ENCODE measurements at places on chromosomes 2 and 18.

DNA sequence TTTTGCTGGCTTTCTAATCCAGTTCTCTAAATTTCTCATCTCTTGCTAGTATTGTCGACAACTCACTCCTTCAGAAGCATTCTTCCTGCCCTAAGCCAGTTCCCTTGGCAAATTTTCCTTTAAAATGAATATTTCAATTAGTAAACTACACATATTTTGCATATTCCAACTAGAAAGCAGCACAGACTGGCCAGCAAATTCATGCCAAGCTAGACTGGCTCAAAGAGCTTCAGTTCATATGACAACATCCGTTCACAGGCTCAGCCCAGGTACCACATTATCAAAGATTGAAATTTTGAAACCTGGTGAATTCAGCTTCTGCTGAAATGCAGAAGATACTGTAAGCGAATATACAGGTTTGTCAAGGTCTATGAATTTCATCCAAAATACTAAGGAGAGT is 64.5 kb downstream of the AFF3 start:
- DNase-seq = no peak

GRCh38 chr2:833180-833579 is 117.5 kb upstream of the SNTG2 start:
- DNase-seq = no peak

DNA sequence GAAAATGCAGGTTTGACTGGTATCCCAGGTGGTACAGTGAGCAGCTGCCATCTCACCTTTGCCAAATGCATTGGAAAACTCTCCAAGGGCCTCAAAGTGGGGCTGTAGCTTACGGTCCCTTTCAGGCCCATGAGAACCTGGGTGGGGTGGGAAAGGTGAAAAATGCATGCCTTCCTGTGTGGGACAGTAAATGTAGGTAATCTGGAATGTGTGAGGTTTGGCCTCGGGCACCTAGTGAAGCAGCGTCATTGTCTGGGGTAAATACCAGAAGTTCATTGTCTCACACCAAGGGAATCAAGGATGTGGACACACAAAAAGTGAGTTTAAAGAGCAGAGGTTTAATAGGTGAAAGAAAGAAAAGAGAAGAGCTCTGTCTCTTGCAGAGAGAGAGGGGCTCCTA is 36.6 kb downstream of the TIMM21 start:
- DNase-seq = no peak

- no peak for DNase-seq
Observed at GRCh38 chr2:122486705-122487415, 731.4 kb downstream of the TSN start.

- DNase-seq = no peak
Observed at GRCh38 chr2:26692279-26692896, at the start of gene KCNK3. Gene KCNK3 (plus strand): TSS chr2:26692722. CDS start chr2:26692876, 154 bp downstream.

DNA sequence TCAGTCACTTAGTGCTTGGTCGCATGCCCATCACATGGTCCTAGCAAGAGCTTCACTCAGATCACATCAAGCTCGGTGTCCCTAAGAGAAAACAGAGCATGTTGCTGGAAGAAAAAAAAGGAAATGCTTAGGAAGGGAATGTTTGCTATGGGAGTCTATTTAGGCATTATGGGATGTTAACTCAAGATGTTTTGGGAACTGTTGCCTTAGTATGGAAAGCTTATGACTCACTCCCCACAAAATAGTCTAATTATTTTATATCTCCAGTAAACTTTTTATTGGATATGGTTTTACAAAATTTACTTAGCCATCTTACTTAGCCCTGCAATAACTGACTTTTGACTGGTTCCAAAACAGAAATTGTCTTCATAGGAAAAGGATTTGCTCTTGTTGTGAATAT is 439.5 kb upstream of the ZEB2 start:
- no peak for DNase-seq

DNA sequence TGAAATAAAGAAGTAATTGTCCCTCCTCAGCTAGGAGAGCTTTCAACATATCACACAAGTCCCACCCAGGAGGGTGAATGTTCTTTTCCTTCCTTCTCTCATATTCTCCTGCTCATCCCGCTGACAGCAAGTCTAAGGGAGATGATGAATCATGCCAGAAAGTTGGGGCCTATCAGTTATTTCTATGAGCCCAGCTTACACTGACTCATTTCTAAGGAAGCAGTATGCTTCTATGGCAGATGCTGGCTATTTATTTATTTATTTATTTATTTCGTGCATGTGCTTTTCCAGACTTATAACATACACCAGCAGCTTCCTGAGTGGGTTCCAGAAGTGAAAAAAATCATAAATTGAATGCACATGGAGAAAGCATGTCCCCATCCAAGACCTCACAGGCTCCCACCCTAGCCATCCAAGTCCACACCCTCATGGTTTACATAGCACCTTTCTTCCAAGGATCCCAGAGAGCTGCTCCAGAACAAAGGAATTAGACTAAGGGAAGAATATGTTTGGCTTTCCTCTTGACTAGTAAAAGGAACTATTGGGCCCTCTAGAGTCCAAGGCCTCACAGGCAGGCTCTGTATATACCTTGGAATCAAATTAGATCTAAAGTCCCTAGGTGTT is 1074.2 kb upstream of the ZEB2 start:
- DNase-seq = no peak

DNA sequence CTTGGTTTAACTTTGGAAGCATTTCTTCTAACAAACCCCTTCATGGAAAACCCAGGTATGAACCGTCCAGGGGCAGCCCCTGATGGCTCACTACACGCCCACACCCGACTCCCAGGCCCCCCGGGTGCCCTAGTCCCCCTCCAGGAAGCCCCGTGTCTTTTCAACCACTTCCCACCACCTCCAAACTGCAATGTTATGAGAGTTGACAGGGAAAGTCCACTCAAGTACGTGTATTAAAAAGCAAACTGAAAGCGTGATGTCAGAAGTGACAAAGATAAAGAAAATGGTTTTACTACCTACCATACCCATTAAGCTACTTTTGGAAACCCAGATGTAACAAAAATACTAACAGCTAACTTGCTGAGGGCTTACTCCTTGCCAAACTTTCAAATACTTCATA is 51.5 kb downstream of the L3MBTL4 start:
- no peak for DNase-seq

DNA sequence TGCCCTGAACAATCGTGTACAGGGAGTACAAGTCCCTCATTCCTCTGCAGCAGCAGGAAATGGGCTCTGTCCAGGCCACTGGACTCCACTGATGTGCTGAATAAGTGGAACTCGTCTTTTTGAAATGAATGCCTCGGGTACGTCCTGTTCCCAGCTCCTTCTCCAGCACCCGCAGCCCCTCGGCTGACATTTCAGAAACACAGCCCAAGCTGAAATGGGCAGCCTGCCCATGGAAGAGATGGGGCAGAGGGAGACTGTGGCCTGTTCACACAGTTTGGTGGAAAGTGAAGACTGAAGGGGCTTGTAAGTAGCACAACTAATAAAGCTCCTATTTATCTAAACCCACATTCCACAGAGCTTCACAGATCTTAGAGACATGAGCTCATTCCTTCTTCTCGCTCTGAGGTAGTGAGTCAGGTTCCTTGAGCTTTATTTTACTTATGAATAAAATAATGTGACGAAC is 498.6 kb downstream of the TXNL1 start:
- no peak for DNase-seq

DNA sequence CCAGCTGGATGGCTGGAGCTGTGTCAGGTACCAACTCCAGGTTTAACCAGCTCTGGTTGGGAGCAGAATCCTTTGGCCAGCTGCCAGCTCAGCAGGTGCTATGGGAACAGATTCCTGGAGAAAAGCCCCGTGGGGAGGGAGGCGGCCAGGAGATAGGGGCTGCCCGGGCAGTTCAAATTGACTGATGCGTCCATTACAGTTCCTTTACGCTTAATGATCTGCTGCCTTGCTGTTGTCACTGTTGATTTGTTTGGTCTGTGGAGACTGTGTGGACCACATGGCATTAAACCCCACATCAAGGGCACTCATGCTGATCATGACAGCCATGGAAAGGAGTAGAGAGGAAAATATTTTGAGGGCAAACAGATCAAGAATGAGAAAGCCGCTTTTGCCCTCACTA is 200.0 kb downstream of the TSN start:
- DNase-seq = no peak

DNA sequence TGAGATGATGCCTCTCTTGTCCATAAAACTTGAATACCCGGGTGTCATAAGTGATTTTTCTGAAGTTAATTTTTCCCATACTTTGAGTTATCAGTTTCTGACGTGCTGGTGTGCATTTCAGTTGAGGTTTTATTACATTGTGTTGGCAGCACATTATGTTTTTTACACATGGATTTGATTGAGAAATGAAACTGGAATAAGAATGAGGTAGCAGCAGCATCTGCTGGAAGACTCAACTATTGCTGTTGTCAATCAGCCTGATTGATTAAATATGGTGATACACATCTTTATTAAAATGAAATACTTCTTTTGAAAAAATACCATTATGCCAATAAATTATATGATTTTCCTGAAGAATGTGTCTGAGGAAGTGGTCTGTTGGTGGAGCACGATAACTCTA is 60.5 kb downstream of the INSIG2 start:
- DNase-seq = no peak

- no peak for DNase-seq
Observed at GRCh38 chr18:67672155-67672554, 155.6 kb upstream of the DSEL start.

DNA sequence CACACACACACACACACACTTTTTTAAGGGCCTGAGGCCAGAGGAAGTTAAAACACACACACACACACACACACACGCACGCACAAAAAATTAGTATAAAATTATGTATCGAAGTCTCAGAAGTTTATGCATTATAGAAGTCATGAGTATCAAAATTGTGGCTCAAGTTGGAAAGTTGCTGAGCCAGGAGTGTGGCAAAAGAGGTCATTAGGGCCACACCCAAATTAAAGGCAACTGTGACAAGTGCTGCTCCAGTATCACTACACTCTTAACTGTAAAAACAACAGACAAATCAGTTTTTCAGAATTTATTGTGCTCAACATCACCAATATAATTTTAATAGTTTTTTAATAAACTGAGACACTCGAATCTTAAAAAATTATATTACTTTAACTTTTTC is 36.9 kb downstream of the YWHAQ start:
- no peak for DNase-seq

GRCh38 chr2:46079985-46080560 is 217.1 kb upstream of the EPAS1 start:
- DNase-seq = no peak

DNA sequence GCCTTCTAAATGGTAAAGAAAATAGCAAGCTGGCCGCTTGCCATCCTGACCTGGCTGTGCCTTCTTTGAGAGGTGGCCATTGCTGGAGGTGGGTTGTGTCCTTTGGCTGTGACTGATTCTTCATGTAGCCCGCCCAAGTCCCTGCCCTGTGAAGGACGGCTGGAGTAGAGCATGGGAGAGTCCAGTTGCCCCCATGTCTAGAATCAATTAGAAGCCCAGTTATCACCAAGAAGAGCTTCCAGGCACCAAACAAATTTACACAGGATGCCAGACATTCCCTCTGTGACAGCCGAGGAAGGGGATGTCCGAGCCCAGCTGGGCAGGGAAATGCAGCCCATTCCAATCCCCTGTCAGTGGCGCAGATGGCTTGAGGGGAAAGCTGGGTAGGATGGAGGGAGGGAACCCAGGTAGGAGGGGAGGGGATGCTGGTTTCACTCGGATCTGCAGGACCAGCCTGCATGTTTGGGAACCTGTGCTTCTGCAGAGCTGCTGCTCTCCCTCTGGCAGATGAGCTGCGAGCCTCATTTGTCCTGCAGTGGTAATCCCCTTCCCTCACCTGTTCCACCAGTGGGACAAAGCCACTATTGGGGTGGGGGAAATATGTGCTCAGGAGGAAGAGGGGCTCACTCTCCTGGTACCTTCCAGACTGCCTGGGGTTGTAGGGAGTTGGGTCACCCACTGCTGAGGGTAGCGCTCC is 25.7 kb upstream of the ASB18 start:
- DNase-seq = no peak

All from stimulated activated CD8-positive, alpha-beta memory T cell treated with anti-CD3 and anti-CD28 coated beads, Interleukin-2, amount 100 ng/mL, for 48 hours (primary cell).